ENCODE measurements at places on chromosomes 12 and 14. TPM values are rescaled to one million over a fixed set of nuclear protein-coding genes. Genes with fewer than 3 reads are reported as not detected.

- no peak for DNase-seq
These were observed 115.4 kb downstream of the TMTC2 start for GRCh38 chr12:82801951-82802610.

DNA sequence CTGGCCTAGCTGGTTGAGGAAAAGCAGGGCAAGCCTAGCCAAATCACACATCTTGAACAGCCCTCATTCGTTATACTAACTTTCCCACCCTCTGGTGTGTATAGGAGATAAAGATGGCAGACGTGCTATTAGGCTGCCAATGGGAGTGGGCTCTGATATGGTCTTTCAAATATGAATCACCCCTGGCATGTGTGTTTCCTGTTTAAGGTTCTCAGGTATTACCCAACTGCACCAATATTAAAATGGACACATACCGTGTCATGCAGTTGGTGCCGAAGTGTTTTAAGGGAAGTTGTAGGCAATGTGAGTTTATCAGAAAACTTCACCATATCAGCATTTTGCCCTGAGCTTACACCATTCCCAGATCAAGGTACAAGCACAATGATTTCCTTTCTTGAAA, 33.4 kb downstream of the CHST11 start:
- DNase-seq: no peak

The KIF5A gene
- polyA plus RNA-seq: 0.38 TPM

DNA sequence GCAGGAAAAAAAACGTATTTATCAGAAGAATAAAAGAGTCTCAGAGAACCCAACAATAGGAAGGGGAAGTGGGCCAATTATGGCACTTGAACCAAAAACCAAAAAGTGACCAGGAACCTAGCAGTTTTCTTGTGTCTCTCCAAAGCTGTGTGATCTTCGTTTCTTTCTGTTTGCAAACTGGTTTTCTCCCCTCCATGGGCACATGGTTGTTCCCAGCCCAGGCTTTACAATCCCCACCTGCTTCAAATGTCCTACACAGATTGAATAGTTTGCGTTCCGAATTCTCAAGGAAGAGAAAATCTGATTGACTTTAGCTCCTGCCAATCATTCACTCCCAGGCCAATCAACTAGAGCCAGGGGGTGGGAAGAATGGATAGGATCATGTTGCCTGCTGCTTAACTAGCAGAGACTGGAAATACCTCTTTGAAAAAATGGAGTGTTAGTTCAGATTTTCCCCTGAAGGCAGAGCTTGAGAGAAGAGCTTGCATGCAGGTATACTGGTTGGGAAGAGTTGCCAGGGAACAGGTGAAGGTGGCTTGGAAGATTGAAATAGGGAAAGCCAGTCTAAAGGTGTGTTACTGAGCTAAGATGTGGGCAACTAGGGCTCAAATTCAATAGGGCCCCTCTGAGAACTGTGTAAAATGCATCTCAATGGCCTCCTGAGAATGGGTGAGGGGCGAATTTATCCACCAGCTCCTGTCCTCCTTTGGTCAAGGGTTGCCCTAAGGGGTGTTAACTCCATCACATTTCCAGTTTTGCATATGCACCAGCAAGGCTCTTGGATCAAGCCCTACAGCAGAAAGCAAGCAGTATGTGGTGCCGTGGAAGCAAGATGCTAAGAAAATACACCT, 106.4 kb upstream of the SRRM4 start:
- DNase-seq: no peak

- no peak for DNase-seq
These were observed 39.4 kb upstream of the PPP2R5C start for GRCh38 chr14:101721951-101722661.
